ENCODE measurements at places on chromosomes 1 and 21.

DNA sequence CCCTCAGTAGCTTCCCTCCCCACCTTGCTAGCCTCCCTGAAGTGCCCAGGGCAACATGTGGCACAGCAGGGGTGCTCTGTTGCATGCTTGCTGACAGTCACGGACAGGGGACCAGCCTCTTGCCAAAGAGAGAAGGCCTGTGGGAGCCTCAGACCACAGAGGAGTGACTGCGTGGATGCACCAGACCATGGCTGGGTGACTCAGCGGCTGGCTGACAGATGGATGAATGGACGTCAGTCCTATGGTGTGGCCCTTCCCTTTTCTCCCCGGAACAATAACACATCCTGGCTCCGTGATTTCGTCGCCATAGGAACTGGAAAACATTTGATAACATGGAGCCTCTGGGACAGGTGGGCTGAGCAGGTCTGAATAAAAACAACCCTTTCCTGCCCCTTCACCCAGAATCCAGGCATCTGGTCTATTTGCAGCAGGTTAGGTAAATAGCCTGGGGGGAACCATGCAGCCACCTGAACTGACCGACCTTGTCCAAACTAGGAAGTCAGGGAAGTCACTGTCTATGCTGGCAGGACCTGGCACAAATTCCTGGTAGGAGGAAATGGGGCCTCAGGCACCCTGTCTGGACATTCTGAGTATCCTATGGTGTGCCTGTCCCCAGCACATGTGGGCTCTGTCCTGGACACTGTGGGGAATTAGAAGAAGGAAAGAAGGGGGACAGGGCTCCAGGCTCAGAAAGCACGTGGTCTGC, 53.3 kb downstream of the NENF start:
- no peak for DNase-seq

GRCh38 chr1:36160388-36160948, 4.5 kb downstream of the MAP7D1 start:
- no peak for DNase-seq

DNA sequence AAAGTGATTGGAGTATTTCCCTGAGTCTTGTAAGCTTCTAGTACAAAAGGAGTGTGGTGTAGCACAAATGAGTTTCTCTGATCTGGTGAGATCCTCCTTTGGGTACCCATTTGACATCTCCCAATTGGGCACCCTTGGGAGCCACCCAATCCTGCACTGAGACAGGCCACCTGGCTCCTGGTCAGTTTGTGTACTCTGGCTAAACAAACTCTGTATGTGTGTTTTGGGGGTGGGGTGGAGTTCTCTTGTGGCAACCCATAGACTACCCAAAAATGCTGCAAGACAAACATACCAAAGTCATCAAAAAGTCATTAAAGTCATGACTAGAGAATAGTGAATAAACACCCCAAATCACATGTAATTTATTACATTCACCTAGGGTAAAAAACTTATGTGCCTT, 8.4 kb upstream of the HIVEP3 start:
- DNase-seq = no peak

DNA sequence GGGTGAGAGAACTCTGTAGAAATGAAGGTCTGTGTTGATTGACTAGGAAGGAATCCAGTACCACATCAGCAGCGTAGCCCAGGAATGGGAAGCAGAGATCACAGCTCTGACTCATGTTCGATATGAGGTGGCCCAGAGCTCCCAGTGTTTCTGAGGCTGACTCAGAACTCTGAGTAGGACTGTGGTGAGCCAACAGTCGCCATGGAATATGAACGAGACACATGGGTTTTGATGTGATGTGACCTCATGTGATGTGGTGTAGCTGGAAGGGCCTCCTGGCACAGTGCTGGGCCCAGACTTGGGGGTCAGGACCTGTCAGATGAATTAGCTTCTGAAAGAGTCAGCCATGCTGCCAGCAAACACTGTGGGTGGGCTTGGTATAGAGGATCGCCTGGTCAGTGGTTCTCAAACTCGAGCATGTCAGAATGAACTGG, 237.0 kb downstream of the MRPL39 start:
- no peak for DNase-seq

DNA sequence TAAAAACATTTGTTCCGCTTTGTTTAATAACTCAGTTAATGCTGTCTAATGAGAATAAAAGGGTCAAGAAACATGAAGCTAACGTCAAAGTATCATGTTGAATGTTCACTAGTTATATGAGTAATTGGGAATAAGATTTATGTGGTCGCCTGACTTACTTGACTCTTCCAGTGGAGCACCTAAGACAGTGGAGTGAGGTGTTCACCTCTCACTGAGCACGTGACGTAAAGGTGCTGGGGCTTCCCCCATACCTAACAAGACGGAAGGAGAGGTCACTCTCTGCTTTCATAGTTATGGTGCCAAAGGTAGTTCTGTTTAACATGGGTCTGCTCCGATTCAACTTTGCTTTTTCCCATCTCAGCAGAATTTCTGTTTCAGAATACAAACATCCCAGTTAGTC, 686 bp downstream of the KMO start:
- no peak for DNase-seq

GRCh38 chr1:186620566-186621350, 59.5 kb downstream of the PTGS2 start:
- DNase-seq = no peak

GRCh38 chr1:173112129-173112528, 61.4 kb upstream of the TNFSF18 start:
- DNase-seq = no peak

GRCh38 chr1:214636436-214636835, 33.4 kb downstream of the CENPF start:
- DNase-seq = no peak

GRCh38 chr1:71494163-71494562, 413.3 kb upstream of the ZRANB2 start:
- no peak for DNase-seq

DNA sequence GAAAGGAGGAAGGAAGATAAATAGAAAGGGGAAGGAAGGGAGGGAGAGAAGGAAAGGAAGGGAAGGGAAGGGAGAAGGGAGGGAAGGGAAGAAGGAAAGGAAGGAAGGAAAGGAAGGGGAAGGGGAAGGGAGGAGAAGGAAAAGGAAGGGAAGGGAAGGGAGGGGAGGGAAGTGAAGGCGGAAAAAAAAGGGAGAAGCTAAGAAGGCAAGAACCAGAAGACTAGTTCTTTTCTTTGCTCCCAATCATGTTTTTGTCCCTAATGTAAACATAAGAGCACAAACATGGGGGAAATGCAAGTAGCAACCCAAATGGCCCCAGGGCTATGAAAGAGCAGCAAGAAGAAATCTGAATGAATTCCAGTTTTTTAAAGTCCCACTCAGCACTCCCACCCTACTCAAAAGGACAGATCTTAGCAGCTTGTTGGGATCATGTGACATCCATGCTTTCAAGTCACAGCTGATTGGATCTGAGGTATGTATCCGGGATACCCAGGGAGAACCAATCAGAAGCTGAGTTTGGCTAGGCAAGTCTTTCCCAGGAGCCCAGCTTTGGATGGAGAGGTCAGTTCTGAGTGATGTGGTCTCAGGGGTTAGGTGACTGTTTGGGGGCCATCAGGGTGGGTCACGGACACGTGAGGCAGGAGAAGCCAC, 24.2 kb upstream of the FHAD1 start:
- no peak for DNase-seq

DNA sequence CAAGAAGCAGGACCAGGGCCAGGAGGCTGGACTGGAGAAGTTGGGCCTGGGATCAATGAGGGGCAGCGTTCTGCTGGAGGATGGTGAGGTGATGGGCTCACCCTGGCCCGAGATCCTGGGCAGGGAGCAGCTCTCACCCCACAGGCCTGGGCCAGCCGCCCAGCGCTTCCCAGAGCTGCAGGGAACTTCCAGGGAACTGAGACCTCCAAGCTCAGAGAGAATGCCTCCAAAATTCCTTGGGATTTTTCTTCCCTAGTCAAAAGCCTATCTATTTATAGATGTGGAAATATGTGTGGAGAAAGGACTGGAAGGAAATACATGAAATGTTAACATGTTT, 121.2 kb downstream of the SPSB1 start:
- DNase-seq = no peak

GRCh38 chr1:235876402-235876841, 9.7 kb upstream of the LYST start:
- no peak for DNase-seq

- no peak for DNase-seq
Measured at GRCh38 chr1:64033667-64034220, 169.7 kb upstream of the UBE2U start.

- DNase-seq = no peak
Measured at GRCh38 chr1:101136739-101137138, 100.1 kb upstream of the S1PR1 start.

DNA sequence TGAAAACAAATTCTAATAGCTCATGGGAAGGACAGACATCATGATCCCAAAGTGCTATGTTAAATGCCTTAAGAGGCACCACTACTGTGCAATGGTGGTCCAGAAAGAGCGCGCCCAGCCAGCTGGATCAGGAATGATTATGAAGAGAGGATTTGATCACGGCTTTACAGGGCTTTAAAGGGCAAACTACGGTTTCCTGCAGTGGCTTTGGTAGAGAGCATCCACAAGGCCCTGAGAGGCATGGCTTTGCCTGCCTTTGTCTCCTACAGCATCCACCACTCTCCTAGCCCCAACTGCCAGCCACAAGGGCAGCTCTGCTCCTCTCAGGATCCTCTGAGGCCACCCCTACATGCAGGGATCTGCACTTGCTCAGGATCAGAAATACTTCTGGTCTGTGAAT, 40.7 kb downstream of the ZNF281 start:
- no peak for DNase-seq

DNA sequence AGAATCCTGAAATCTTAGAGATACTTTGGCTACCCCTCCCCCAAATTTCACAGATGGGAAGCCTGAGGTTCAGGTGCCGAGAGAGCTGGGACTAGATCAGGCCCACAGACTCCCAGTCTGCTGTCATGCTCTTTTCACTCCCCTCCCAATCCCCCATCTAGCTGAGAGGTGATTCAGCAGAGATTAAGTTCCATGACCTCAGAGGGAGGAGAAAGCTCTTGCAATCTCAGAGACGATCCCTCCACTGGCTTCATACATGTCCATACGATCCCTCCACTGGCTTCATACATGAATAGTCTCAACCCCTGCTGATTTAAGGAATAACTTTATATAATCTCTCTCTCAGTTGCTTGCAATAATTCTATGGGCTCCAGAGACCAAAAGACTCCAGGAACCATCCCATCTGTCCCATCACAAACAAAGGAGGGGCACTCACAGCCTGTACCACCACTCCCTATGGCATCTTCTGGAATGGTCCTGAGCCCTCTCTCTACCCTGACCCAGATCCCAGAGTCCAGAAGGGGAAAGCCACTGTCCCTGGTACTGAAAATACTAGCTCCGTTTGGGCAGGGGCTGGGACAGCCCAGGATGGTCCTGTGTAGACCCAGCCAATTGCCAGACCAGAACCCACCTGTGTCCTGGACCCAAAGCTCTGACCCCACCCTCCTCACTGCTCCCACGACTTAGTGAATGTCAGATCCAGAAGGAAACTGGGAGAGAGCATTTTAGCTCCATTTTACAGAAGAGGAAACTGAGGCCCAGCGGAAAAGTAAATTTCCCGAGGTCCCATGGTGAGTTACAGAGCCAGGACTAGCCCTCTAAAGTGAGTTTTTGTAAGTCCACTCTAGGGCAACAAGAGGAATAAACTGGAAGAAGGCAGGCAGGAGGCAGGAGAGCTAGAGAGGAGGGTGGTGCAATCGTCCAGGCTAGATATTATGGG, 27.1 kb downstream of the RIMS3 start:
- no peak for DNase-seq

GRCh38 chr21:37230632-37231248, 36.4 kb downstream of the VPS26C start:
- DNase-seq = no peak

GRCh38 chr1:200965111-200965805, 58.3 kb downstream of the KIF21B start:
- no peak for DNase-seq

GRCh38 chr1:58409890-58410289, 136.6 kb downstream of the OMA1 start:
- no peak for DNase-seq

GRCh38 chr1:6317098-6317760, 56.3 kb upstream of the GPR153 start:
- DNase-seq = no peak

- DNase-seq = no peak
Measured at GRCh38 chr1:155962599-155963211, 15.6 kb downstream of the ARHGEF2 start.

- no peak for DNase-seq
Measured at GRCh38 chr1:76037324-76037723, 37.2 kb upstream of the ST6GALNAC3 start.

DNA sequence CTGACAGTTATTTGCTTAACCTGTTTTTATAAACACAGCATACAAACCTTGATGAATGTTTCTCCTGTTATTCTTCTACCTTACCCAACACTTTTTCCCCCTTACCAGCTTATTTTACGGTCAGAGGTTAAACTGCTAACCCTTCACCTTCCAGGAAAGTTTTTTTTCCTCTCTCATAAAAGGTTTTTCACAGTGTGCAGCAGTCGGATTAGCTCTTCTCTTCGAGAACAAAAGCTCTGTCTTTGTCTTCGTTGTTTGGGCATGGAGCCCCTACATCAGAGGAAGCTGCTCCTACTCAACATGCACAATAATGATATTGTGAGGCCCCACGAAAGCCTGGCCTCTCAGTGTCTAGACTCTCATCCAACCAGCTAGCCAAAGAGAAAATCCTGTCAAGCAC, 42.0 kb downstream of the DENND1B start:
- no peak for DNase-seq

DNA sequence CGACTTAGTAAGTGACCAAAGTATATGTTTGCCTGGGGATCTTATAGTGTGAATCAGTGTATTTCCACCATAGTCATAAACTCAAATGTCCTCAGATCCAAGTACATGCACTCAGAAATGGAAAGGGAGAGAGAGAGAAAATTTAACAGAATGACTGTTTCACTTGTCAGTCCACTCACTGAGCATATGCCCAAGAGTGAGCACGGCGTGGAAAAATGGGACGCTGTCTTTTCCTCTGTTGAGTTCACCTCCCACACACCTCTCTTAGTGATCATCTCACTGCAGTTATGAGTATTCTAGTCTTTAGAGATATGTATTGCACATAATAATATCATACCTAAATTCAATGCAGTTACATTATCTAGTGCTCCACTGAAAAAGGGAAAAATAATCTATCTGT, 156.8 kb upstream of the PRMT6 start:
- DNase-seq = no peak

- no peak for DNase-seq
Measured at GRCh38 chr1:227604446-227604845, 41.1 kb downstream of the ZNF678 start.

GRCh38 chr1:233090746-233091494, 140.5 kb downstream of the NTPCR start:
- DNase-seq = no peak

GRCh38 chr1:13749543-13750341, 49.8 kb downstream of the PRDM2 start:
- DNase-seq = no peak

- no peak for DNase-seq
Measured at GRCh38 chr1:5907966-5908365, 84.3 kb downstream of the NPHP4 start.

DNA sequence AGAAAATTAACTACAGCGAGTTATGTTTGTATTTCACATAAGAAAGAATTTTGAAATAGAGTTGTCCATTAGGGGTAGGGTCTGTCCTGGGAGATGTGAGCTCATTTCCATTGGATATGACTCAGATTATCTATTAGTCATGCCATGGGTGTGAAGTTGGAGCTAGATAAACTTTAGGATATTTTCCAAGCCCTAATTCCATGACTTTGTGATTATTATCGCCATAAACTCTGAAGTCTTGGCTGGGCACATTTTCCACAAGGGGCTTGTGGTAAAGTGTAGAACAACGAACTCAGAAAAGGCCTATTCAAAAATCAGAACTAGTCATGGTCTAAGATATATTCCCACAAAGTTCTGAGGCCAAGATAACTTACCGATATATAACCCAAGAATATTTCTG, 396.6 kb downstream of the DPYD start:
- no peak for DNase-seq
